ENCODE measurements at places on chromosomes 13 and 19.
A peak's percentile ranks its signal among the peaks of the same experiment; 100 is the strongest.

GRCh38 chr19:32018014-32018413 lies 327.4 kb upstream of the ZNF507 start:
- DNase-seq, result no peak

- DNase-seq, result no peak
Observed at GRCh38 chr19:50155520-50156109, 7.5 kb downstream of the IZUMO2 start.

- peak; percentile 44 for DNase-seq
Observed at GRCh38 chr19:5128936-5129389, 160.1 kb downstream of the KDM4B start.

DNA sequence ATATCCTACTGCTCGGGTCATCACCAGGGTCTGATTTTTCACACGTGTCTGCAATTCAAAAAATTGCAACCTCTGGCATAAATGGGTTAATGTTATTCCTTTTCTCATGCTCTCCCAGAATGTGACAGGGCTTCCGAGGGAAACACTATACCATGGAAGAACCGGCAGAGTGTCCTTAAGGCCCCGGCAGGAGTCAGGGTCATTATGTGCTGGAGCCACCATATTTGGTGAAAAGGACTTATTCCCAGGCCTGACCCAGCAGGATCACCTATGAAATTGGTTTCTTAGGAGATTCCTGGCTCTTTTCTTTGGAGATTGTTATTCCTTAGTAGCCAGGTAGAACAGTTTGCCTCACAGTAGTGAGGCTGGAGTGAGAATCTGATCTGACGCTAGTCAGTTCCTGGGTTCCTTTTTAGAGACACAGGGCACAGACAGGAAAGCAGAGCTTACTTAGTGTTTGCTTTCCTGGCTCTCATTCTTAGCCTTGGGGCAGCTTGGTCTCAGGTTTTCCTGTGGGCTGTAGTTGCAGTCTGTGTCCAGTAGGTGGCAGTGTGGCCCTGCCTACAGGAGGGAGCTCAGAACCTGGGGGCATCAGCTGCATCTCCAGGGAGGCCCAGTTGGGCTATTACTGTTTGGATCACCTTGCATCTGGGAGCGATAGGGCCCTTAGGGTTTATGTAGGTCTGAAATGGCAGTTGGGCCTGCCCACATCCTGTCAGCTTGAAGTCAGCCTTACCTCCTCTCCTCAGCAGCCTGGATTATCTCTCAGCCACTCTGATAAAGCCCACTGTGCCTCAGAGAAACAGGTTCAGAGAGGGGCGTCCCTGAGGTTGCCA lies 12.4 kb downstream of the SNRNP70 start:
- peak; percentile 70 for DNase-seq

GRCh38 chr13:31209841-31210210 lies 10.1 kb downstream of the B3GLCT start:
- no peak for DNase-seq

- DNase-seq, result no peak
Observed at GRCh38 chr19:16807549-16808284, 21.5 kb upstream of the SIN3B start.

- DNase-seq, result no peak
Observed at GRCh38 chr19:55305491-55305890, 19.6 kb downstream of the TMEM150B start.

DNA sequence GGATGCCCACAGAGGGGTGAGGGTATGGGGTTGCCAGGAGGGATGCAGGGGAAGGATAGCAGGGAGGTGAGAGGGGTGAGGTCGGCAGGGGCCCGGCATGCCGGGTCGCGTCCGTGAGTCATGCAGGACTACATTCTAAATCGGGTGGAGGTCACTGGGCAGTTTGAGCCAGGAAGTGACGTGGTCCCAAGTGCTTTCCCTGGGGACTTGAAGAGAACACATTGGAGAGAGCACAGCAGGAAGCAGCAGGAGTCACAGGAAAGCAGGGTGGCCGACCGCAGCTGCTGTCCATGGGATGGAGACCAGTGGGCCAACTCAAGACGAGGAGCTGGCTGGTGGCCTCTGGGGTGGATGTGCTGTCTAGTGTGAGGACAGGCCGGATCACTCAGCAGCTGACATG lies 92.0 kb upstream of the WASF3 start:
- DNase-seq, result no peak
